Activated T-helper 1 cell treated with anti-CD3 and anti-CD28 coated beads, Interleukin-2, amount 50 U/mL, for 16 hours (primary cell): ENCODE measurements at places on chromosomes 7 and 10.

DNA sequence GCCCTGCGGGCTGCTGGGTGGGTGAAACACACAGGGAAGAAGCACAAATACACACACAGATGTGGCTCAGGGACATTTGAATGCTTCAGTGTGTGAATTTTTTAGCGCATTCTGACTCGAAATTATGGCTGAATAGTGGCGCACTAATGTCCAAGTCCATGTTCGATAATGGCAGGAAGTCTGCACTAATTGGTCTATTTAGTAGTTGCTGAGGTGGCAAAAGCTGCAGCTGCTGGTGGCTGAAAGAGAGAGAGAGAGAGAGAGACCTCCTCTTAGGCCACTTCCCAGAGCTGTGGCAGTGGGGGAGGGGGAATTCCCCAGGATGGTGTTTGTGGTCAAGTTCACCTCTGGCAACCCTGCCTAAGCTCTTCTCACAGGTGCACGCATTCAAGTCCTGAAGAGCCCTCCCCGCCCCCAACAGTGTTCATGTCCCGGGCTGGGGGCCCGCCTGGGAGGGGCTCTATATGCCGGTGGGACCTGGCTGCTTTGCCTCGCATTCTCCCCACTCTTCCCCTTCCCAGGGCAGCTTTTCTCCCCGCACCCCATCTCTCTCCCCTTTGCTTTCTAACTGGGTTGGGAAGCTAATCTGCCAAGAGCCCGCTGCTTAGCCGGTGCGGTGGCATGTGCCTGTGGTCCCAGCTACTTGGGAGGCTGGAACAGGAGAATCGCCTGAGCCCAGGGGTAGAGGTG is 6.0 kb upstream of the MNX1 start:
- no peak for DNase-seq

GRCh38 chr10:97689559-97690020 is 2.5 kb upstream of the AVPI1 start:
- no peak for DNase-seq

GRCh38 chr7:141045842-141046620 is 27.8 kb upstream of the TMEM178B start:
- no peak for DNase-seq

DNA sequence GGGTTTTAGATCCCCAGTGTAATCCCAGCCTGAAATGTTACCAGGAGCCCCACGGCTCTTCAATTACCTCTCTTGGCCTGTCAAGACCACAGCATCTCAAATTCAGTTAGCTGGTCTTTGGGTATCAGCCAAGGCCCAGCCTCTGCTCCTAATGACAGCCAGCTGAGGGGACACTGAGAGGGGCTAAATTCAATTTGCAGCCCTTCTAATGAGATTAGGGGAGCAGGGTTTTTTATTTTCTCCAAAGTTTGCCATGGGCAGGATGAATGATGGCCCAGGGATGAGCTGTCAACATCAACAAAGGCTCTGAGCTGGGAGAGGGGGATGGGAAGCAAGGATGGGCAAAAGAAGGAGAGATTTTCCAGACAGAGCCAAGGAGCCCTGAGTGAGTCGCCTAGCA is 116.8 kb upstream of the TBX20 start:
- DNase-seq: no peak
